ENCODE measurements at places on chromosomes 4 and X. TPM values are rescaled to one million over a fixed set of nuclear protein-coding genes. Genes with fewer than 3 reads are reported as not detected.

GRCh38 chr4:126440297-126440696, 1125.5 kb downstream of the FAT4 start:
- DNase-seq, result no peak

Gene HSFX4
- not detected for total RNA-seq

DNA sequence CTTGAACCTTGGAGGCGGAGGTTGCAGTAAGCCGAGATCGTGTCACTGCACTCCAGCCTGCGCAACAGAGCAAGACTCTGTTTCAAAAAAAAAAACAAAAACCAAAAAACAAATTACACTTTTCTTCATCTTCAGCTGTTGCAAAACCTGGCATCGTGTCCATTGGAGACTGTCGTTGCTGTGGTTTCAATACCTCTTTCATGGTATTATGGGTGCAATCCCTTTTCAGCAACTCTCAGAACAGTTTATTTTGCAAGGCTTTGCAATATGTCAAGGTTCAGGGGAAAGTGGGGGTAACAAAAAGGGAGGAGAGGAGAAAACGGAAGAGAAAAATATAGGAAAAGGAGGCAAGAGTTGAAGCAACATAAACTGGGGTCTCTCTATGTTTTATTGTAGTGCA, 40.8 kb downstream of the ARSD start:
- DNase-seq, result no peak

- no peak for DNase-seq
Observed at GRCh38 chr4:40562208-40562607, 67.5 kb downstream of the RBM47 start.

GRCh38 chr4:3858046-3858730, 92.0 kb downstream of the ADRA2C start:
- DNase-seq, result no peak

DNA sequence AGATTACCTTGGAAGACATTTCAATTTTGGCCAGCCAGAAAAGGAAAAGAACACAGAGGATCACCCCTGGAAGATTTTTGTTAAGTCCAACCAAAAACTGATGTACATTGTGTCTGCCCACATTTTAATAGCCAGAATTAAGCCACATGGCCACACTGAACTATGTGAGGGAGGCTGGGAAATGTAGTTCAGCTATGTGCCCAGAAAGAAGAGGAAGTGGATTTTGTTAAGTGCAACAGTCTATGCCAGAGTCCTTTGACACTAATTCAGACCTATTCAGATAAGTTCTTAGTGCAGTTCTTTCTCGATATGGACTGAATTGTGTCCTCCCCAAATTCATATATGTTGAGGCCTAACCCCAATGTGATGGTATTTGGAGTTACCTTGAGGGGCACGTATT, 18.4 kb downstream of the PRPS1 start:
- DNase-seq, result no peak

- DNase-seq, result no peak
Observed at GRCh38 chrX:135707880-135708279, 5.6 kb upstream of the CT45A1 start.

DNA sequence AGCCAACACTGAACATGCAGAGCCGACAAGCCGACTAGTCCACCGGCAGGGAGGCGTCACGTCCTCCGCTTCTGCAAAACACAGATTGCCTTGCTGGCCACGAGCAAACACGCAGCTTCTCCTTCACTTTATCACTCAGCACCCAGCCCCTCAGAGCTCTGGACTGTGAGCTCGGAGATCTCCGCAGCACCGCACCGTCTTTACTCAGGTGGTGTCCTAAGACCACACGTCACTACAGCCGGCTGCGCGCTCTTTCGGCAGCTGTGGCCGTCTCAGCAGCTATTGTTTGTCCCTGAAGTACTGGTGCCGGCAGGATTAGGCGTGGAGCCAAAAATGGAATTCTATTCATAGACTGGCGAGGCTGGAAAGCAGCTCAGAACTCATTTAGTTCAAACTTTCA, 72.0 kb downstream of the FAT1 start:
- no peak for DNase-seq

Gene EIF2S3
- 419 TPM for total RNA-seq

Gene ZNF185
- 3.6 TPM for total RNA-seq

DNA sequence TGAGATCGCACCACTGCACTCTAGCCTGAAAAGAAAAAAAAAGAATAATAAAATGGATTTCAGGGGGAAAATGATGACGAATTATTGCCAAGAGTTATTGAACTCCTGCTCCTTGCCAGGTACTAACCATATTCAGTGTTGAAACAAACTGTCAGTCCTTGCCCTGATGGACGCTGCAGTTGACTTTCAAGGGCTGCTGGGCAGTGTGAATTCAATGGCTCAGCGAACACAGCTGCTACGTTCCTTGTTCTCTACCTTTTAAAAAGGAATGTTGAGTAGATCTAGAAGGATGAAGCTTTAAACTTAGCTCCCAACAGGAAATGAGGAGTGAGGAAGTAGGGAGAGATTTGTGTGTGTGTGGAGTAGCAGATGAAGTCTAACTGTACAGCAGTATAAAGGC, 2.7 kb downstream of the LIMCH1 start:
- DNase-seq, result no peak

Gene NEUROG2
- total RNA-seq, result not detected

DNA sequence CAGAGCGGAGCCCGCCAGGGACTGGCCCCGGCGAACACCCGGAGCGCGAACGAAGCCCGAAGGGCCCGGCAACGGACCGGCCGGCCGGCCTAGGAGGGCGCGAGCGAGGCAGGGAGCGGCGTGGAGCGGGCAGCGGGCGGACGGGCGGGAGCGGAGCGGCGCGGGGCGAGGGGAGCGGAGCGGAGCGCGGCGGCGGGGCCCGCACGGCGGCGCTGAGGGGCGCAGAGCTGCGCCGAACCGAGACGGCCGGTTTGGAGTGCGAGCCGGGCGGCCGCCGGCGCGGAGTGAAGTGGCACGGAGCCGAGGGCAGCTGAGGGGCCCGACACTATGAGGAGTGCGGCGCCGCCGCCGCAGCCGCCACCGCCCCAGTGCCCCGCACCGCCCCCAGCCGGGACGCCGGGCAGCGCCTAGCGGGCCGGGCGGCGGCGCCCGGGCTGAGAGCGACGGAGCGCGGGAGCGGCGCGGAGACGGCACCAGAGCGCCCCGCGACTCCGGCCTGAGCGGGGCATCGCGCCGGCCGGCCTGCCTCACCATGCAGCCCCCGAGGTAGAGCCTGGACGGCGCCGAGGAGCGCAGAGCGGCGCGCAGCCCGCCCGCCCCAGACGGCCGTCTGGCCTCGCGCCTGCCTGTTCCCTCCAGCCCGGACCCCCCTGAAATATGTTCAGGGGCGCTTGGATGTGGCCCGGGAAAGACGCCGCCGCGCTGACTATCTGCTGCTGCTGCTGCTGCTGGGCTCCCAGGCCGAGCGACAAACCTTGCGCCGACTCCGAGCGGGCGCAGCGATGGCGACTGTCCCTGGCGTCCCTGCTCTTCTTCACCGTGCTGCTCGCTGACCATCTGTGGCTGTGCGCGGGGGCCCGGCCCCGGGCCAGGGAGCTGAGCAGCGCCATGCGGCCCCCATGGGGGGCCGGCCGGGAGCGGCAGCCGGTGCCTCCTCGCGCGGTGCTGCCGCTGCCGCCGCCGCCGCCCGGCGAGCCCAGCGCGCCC, 793 bp downstream of the NALF2 start:
- DNase-seq, result no peak

DNA sequence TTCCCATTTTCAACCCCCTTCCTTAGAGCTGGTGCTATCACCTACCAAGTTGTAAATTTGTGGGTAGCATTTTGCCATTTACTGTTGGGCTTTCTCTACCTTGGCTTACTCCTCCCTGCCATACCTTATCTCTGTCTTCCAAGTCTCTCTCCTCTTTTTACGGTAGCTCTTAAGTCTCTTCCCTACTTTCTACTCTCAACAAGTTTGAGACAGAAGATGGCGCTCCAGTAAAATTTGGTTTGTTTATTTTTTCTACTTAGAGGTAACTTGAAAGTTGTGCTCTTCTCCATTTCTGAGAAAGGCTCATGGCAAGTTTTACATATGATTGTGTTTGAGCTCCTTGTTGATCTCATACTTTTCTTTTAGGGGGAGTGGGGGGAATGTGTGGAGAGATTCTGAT, 1508.1 kb downstream of the TECRL start:
- no peak for DNase-seq

- DNase-seq, result no peak
Observed at GRCh38 chr4:112185740-112186670, 40.8 kb downstream of the FAM241A start.

GRCh38 chr4:40685300-40685699, 55.6 kb upstream of the RBM47 start:
- DNase-seq, result peak; percentile 73

- no peak for DNase-seq
Observed at GRCh38 chrX:75546724-75547511, 24.1 kb upstream of the ZDHHC15 start.

DNA sequence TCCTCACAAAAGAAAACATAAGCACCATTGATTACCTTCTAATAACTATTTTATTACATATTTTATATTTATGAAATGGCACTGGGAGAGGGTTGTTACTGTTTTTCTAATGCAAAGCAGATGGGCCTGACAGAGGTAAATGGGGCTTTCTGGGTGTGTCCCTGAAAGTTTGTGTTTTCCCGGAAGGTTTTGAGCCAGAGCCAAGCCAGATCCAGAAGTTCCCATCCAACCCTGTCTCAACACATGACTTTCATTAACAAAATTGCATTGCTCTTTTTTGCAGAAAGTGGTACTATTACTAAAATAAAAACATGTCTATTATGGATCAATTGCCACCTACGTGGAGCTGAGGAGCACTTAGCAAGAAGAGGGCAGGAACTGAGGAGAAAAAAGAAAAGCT, 181.3 kb downstream of the RAB28 start:
- DNase-seq, result no peak

GRCh38 chr4:7738458-7739076, 201.1 kb downstream of the AFAP1 start:
- DNase-seq, result no peak

- DNase-seq, result no peak
Observed at GRCh38 chrX:7240929-7241328, 93.0 kb upstream of the PUDP start.

DNA sequence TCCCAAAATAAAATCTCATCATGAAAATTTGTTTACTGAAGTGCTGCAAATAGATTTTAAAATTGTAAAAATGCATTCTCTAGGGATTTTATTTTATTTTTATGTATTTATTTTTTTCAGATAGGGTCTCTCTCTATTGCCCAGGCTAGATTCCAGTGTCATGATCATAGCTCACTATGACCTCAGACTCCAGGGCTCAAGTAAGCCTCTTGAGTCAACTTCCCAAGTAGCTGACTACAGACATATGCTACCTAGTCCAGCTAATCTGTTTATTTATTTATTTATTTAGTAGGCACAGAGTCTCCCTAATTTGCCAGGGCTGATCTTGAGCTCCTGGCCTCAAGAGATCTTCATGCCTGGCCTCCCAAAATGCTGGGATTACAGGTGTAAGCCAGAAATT, 317.7 kb upstream of the ANXA10 start:
- no peak for DNase-seq

DNA sequence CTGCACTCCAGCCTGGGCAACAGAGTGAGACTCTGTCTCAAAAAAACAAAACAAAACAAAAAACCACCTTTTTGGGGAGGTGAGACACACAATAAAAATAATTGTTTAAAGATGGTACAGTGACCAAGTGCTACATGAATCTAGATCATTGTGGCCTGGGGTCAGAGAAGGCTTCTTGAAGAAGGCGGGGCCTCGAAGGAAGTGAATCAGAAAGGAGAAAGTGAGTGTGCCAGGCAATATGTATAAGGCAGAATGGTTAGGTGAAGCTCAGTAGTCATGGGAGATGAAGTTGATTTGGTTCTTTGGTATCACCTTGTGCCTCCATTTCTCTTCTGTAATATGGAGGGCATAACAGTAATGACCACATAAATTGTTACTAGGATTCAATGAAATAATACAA, 58.9 kb downstream of the DOCK11 start:
- no peak for DNase-seq

DNA sequence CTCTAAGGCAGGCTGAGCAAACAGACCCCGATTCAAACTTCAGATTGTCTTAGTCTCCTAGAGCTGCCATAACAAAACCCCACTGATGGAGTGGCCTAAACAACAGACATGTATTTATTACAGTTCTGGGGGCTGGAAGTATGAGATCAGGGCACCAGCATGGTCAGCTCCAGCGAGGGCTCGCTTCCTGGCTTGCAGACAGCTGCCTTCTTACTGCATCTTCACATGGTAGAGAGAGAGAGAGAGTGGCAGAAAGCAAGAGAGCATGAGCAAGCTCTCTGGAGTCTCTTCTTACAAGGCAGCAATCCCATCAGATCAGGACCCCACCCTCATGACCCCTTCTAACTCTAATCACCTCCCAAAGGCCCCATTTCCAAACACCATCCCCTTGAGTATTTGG, 22.3 kb upstream of the SORCS2 start:
- DNase-seq, result no peak

DNA sequence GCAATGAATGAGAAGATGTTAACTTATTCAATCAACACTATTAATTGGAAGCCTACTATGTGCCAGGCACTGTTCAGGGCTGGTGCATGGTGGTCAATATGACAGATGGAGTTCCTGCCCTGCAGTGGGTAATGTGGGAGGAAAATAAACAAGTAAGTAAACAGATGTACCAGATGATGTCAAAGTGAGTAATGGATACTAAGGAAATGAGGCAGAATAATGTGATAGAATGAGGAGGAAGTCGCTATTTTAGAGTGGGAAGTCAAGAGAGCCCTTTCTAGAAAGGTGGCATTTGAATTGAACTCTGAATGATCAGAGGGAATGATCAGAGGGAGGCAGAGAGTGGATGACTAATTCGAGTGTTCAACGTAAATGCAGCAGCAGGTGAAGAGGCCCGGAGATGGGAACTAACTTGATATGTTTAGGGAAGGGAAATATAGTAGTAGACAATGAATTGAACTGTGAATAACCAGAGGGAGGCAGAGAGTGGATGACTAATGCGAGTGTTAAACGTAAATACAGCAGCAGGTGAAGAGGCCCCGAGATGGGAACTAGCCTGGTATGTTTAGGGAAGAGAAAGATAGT, 48.3 kb downstream of the HMGB3 start:
- DNase-seq, result no peak

GRCh38 chr4:102638621-102639020, 122.1 kb downstream of the MANBA start:
- no peak for DNase-seq
